H9 (cell line): ENCODE measurements at places on chromosomes 2 and 18.

- no peak for DNase-seq
These were observed 71.3 kb downstream of the MYL12B start for GRCh38 chr18:3333056-3333720.

- no peak for DNase-seq
These were observed 35.9 kb downstream of the PTGR3 start for GRCh38 chr18:75173125-75173432.

- DNase-seq = no peak
These were observed 102.6 kb downstream of the TNS1 start for GRCh38 chr2:217900010-217900779.

GRCh38 chr2:160783474-160783873 lies 289.9 kb upstream of the RBMS1 start:
- DNase-seq = no peak

- DNase-seq = no peak
These were observed 131.2 kb downstream of the THADA start for GRCh38 chr2:43464590-43464989.

DNA sequence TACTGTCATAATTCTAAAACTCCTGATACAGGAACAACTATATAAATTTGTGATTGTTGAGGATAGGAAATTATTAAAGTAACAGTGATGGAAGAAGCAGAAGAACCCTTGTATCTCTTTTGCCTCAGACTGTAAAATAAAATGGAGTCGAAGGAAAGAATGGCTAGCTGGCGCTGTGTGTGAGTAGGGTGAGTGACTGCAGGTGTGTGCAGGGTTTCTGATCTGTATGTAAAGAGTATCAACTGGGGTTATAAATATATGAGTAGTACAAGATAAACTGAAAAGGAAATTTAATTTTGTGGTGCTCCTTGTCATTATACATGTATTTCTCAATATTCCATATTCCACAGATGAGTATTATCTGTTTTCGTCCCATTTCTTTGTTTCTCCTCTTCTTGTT lies 15.2 kb downstream of the POLI start:
- DNase-seq = no peak

DNA sequence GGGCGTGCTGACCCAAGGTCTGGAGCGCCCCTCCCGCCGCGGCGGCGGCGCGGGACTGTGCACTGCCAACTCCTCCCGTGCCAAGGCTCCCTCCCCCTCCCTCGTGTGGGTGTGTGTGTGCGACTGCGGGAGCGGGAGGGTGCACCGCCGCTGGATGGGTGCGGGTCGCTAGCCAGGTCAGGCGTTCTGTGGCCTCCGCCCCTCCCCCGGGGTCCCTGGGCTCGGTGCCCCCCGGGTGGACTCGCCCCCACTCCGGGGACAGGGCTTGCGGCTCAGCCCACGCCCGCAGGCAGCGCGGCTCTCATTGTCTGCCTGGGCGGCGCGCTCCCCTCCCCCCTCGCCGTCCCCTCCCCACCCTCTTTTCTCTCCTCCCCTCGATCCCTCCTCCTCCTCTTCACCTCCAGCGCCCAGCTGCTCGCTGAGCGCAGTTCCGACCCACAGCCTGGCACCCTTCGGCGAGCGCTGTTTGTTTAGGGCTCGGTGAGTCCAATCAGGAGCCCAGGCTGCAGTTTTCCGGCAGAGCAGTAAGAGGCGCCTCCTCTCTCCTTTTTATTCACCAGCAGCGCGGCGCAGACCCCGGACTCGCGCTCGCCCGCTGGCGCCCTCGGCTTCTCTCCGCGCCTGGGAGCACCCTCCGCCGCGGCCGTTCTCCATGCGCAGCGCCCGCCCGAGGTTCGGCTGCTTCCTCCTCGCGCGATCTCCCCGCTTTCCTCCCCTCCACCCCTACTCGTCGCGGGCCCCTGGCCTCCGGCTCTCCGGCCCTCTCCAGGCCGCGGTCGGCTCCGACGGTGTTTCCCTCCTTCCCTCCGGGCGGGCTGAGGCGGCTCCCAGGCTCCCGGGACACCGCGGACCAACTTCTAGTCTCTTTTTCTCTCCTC lies at the start of gene GATA6:
Gene GATA6 (plus strand): TSS at position 579 of the 878 bp plus-strand sequence. CDS start 1,556 bp downstream, outside the sequence.
- peak; percentile 90 for DNase-seq
